ENCODE measurements at places on chromosomes 7 and 10.

DNA sequence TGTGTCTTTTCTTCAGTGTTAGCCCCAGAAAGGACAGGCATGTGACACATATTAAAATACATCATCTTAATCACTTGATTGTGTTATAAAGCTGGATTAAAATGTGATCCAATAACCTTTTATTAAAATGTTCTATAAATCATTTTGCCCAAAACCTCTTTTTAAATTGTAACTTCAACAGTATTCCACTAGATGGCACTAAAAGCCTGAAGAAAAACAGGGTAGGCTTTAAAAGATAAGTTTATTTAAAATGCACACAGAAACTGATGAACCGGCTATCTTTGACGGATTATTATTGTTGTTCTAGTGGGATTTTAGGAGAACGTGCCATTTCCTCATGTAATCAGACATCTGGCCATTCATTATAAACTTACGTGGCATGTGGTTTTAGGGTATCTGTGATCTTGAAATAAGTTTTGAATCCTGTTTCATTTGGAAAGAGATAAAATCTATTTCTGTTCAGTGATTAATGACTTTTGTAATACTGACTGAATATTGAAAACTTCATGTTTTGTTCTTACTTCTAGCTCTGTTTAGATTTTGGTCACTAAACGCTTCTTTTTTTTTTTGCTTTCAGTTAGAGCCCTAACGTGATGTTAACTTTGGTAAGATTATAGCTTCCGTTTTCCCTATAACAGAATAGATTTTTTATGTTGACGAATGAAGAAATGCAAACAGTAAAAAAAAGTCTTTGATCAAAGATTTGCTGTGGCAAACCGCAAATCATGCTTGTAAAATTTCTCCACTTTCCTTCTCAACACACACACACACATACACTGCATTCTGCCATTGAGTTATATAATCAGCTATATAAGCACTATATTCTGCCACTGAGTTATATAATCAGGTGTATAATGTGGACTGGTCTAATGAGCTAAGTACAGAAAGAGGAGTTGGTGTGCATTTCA lies 13.6 kb downstream of the VPS50 start:
- DNase-seq = peak; percentile 6

GRCh38 chr10:95097805-95098204 lies 28.5 kb upstream of the CYP2C8 start:
- DNase-seq = no peak

DNA sequence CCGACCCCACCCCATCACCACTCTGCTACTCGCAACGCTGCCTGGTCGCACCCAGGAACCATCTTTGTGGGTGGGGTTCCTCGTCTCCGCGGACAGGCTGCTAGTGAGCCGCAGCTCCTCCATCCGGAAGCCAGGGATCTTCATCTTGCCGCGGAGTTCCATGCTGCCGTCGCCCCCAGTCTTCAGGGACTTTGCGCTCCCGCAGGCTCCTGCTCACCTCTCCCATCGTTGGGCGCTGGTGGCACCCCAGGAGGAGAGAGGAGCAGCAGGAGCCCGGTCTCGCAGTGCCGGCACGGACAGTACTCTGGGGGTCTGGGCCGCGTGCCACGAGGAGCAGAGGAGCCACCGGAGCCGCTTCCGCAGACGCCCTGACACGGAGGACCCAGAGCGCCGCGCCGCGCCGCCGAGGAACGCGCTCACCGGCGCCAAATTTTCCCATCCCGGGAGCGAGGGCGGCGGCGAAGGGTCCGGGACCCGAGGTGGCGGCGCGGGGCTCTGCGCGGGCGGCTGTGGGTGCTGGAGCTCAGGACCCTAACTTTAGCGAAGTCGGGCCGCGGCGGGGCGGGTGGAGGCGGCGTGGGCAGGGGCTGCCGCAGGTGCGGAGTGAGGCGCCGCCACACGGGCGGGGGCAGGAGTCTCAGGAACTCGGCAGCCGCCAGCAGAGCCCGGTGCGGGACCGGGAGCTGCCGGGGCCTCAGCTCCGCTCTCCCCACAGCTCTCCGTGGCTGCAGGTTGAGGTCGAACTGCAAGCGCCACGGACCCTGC lies 750.1 kb upstream of the SORCS1 start:
- DNase-seq = peak; percentile 4

GRCh38 chr7:14321947-14322346 lies 332.5 kb upstream of the ETV1 start:
- no peak for DNase-seq

DNA sequence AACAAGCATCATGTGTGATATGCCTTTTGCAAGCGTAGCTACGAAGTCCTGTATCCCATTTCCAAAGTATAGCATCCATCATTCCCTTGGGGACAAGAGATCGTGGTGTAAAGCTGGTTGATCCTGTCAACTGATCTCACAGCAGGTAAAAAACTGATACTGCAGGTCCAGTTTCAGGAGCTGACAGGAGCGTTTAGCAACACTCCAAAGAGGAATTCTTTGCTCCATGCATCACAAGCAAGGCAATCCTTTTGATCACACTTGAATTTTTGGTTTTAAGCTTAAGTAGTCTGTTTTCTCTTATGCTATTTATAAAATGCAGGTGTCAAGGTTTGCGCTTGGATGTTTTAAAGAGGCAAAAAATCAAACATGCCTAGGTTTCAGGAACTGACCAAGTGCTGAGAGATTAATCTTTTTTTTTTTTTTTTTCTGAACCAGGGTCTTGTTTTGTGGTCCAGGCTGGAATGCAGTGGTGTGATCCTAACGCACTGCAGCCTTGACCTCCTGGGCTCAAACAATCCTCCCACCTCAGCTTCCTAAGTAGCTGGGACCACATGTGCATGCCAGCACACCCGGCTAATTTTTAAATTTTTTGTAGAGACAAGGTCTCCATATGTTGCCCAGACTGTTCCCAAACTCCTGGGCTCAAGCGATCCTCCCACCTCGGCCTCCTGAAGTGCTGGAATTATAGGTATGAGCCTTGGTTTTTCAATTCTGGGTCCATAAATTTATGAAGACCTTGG lies 1.8 kb upstream of the ZDHHC4 start:
- no peak for DNase-seq

All from GM06990 (cell line).